ENCODE measurements at places on chromosomes 4 and X. TPM values are rescaled to one million over a fixed set of nuclear protein-coding genes. Genes with fewer than 3 reads are reported as not detected.

DNA sequence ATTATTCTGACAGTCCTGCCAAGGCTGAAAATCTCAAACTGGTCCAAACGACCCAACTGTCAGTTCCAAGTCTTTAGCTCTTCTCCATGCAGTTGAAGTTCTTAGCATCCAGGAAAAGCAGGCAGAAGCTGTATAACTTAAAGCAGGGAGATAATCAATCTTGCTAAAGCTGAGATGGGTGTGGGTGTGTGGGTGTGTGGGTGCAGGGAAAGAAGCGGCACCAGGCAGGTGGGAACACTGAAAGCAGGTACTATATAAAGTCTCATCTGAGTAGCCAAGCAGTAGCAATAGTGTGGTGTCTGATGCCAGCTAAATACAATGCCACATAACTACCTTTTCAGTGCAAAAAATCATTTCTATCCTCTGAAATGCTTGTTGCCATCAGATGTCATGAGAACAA lies 69.7 kb upstream of the EGFL6 start:
- DNase-seq: no peak
- no peak overlapping the region for H3K27ac ChIP-seq
- H3K4me3 ChIP-seq: no peak overlapping the region
- no peaks in the 10 kb centered on the region for H3K4me1 ChIP-seq
- no peaks in the 10 kb centered on the region for H3K36me3 ChIP-seq
- no peaks in the 10 kb centered on the region for H3K27me3 ChIP-seq

SSX4B gene
- not detected for total RNA-seq

DNA sequence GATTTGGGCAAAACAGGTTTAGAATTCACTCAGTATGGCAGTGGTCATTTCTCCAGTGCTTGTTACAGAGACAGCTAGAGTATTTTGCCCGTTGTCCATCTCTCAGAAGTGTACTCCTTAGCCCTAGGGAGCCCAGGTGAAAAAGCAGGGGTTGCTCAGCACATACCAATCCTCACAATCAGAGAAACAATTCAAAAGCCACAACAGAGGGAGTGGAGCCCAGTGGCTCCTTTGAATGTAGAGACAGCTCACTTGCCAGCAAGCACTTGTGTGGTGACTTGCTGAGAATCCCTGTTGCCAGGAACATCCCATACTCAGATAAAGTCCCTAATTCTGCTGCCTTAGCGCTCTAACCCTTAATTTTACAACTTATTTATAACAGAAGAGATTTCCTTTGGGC lies 1488.3 kb downstream of the RPA4 start:
- no peaks in the 10 kb centered on the region for H3K27me3 ChIP-seq
- no peak overlapping the region for H3K27ac ChIP-seq
- no peaks in the 10 kb centered on the region for H3K36me3 ChIP-seq
- H3K4me1 ChIP-seq: no peaks in the 10 kb centered on the region

- H3K27ac ChIP-seq: no peak overlapping the region
- no peaks in the 10 kb centered on the region for H3K36me3 ChIP-seq
- DNase-seq: no peak
These were observed 3.4 kb upstream of the ARR3 start for GRCh38 chrX:70264784-70265183.

GPRASP2 gene
- 1.9 TPM for total RNA-seq

DNA sequence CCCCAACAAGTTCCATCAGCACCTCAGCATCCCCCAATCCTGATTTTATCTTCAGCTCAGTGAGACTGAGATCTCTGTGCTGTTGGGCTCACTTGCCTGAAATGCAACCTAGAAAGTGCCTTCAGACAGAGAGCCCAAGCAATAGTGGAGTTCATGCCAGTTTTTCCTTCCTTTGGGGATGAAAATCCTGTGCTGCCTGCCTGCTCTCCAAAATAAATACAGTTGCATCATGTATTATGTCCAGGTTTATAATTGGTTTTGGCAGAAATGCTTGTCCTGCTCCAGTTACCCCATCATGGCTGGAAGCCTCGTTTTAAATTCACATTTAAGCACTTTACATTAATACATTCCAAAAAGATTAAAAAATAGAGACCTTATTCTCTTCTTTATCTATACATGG lies 1865.5 kb upstream of the TENM3 start:
- no peaks in the 10 kb centered on the region for H3K36me3 ChIP-seq
- H3K4me3 ChIP-seq: no peak overlapping the region
- H3K27ac ChIP-seq: no peak overlapping the region
- no peaks in the 10 kb centered on the region for H3K27me3 ChIP-seq
- DNase-seq: no peak

MAGEB10 gene
- not detected for total RNA-seq

TREX2 gene
- total RNA-seq: not detected

HTRA3 gene
- 8.6 TPM for total RNA-seq

- no peak for DNase-seq
- H3K4me3 ChIP-seq: no peak overlapping the region
- H3K36me3 ChIP-seq: no peaks in the 10 kb centered on the region
- no peak overlapping the region for H3K27ac ChIP-seq
- H3K27me3 ChIP-seq: no peaks in the 10 kb centered on the region
These were observed 22.1 kb upstream of the OPN1LW start for GRCh38 chrX:154121961-154122360.

DNA sequence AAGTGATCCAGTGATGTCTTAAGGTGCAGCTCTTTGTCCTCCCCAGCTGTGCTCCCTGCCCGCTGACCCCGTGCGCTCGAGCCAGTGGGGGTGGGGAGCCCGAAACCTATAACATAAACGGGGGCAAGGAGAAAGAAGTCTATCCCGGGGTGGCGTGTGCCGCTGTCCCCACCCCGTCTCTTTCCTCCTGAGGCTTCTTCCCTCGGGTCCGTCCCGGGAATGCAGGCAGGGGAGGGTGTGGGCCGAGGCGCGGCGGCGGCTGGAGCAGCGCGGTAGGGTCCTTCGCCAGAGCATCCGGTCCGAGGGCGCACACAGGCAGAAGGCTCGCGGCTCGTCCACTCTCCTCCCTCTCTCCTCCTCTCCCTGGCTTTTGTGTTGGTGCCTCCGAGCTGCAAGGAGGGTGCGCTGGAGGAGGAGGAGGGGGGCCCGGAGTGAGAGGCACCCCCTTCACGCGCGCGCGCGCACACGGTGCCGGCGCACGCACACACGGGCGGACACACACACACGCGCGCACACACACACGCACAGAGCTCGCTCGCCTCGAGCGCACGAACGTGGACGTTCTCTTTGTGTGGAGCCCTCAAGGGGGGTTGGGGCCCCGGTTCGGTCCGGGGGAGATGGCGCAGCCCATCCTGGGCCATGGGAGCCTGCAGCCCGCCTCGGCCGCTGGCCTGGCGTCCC lies at the start of gene RAB33A:
Gene RAB33A, plus strand, starts transcription at position 517 of the 681 bp plus-strand sequence. Its CDS starts 101 bp downstream, at position 618.
- H3K27ac ChIP-seq: peak within 1 kb of the TSS; percentile 59
- no peaks in the 10 kb centered on the region for H3K36me3 ChIP-seq

- no peaks in the 10 kb centered on the region for H3K4me1 ChIP-seq
- H3K27ac ChIP-seq: no peak overlapping the region
- no peak for DNase-seq
- no peaks in the 10 kb centered on the region for H3K27me3 ChIP-seq
These were observed 128.2 kb upstream of the RASGEF1B start for GRCh38 chr4:81599742-81600380.

TIMM17B gene
- total RNA-seq: 33.8 TPM

DNA sequence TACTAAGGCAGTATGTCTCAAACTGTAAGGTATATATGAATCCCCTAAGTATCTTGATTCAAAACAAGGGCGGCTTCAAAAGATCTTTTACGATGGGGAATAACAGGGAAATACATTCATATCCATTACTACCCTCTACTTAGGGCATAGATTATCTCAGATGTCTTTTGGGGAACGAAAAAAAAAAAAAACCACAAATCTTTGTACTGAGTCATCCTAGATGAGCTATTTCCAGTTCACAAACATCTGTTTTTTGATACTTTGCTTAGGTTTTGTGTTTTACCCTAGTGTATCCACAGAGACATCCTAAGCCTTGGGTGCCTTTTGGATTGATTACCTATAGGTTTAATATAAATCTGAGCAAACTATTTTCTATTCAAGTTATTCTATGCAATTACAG lies 457.2 kb downstream of the NLGN4X start:
- H3K36me3 ChIP-seq: no peaks in the 10 kb centered on the region
- H3K4me1 ChIP-seq: no peaks in the 10 kb centered on the region
- H3K27ac ChIP-seq: no peak overlapping the region
- DNase-seq: no peak
- no peaks in the 10 kb centered on the region for H3K27me3 ChIP-seq
- no peak overlapping the region for H3K4me3 ChIP-seq

CWH43 gene
- total RNA-seq: not detected

GRCh38 chr4:7903791-7904516 lies 35.7 kb downstream of the AFAP1 start:
- DNase-seq: no peak
- peaks cover 22% of the 10 kb centered on the region for H3K4me1 ChIP-seq
- H3K27me3 ChIP-seq: no peaks in the 10 kb centered on the region
- H3K4me3 ChIP-seq: no peak overlapping the region
- no peaks in the 10 kb centered on the region for H3K36me3 ChIP-seq

DNA sequence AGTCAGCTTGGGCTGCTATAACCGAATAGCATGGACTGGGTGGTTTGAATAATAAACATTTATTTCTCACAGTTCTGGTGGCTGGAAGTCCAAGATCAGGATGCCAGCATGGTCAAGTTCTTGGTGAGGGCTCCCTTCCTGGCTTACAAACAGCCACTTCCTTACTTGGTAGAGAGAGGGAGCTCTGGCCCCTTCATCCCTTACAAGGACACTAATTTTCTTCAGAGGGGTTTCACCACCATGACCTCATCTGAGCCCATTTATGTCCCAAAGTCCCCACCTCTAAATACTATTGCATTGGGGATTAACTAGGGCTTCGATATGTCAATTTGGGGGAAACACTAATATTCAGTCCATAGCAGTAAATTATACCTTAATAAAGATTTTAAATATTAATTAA lies 61.8 kb downstream of the CLNK start:
- H3K36me3 ChIP-seq: no peaks in the 10 kb centered on the region
- no peak for DNase-seq
- no peaks in the 10 kb centered on the region for H3K4me1 ChIP-seq
- H3K27ac ChIP-seq: no peak overlapping the region

GRCh38 chrX:137025930-137026329 lies 7.9 kb downstream of the GPR101 start:
- no peak for DNase-seq
- no peaks in the 10 kb centered on the region for H3K4me1 ChIP-seq
- no peak overlapping the region for H3K4me3 ChIP-seq
- no peaks in the 10 kb centered on the region for H3K36me3 ChIP-seq
- no peak overlapping the region for H3K27ac ChIP-seq

CNKSR2 gene
- total RNA-seq: 5.0 TPM

- no peaks in the 10 kb centered on the region for H3K27me3 ChIP-seq
- no peaks in the 10 kb centered on the region for H3K36me3 ChIP-seq
- no peaks in the 10 kb centered on the region for H3K4me1 ChIP-seq
- peak overlapping the region; percentile 30 for H3K27ac ChIP-seq
- no peak overlapping the region for H3K4me3 ChIP-seq
These were observed 36.4 kb upstream of the CWH43 start for GRCh38 chr4:48949518-48950219.

- H3K4me1 ChIP-seq: no peaks in the 10 kb centered on the region
- H3K27me3 ChIP-seq: no peaks in the 10 kb centered on the region
- H3K27ac ChIP-seq: no peak overlapping the region
- DNase-seq: no peak
These were observed 32.7 kb downstream of the ACSL1 start for GRCh38 chr4:184792950-184793555.
